ENCODE measurements at places on chromosomes 3 and 15. TPM values are rescaled to one million over a fixed set of nuclear protein-coding genes. Genes with fewer than 3 reads are reported as not detected.

Gene ABHD6
- total RNA-seq = 5.8 TPM

Gene DCP1A
- total RNA-seq = 38.0 TPM

Gene DPPA2
- not detected for total RNA-seq

Gene GRK7
- total RNA-seq = not detected

Gene SORD
- 23.0 TPM for total RNA-seq

Gene ZMYND10
- 0.51 TPM for total RNA-seq

Gene CHRNB4
- total RNA-seq = not detected

Gene DNASE1L3
- total RNA-seq = 0.99 TPM

Gene LAMB2
- 374 TPM for total RNA-seq

Gene RAB6B
- total RNA-seq = 6.7 TPM
